ENCODE measurements at places on chromosomes 2 and 18.

GRCh38 chr2:120209427-120210269 lies 13.6 kb downstream of the TMEM185B start:
- no peak for DNase-seq

DNA sequence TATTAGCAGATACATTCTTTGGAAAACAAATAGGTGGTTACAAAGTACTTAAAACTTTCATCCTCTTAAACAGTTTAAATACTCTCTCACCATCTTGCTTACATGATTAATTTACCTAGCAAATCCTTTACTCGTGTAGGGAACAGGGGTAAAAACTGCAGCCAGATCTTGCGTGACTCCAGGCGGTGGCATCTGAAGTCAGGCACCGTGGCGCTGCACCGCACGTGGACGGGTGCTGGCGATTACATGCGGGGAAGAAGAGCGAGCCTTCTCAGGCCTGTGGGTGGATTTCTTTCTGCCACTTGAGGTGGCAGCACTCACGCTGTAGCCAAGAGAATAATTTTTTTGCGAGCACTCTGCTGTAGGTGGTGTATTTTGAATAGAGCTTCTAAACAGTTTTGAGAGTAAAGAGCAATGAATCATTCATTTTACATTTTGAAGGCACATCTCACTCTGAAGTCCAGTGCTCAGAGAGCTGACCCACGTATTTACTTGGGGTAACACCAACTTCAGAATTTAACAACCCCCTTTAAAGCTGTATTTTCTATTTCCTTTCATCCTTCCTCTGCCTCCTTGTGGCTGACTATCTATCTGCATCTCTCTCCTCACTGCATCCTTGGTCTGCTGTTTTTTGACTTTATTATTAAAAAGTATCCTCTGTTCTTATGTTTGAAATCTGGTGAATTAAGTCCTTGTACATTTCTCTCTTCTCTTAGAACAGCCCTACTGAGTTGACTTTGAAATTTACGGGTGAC lies 68.9 kb downstream of the EPAS1 start:
- peak; percentile 5 for DNase-seq

DNA sequence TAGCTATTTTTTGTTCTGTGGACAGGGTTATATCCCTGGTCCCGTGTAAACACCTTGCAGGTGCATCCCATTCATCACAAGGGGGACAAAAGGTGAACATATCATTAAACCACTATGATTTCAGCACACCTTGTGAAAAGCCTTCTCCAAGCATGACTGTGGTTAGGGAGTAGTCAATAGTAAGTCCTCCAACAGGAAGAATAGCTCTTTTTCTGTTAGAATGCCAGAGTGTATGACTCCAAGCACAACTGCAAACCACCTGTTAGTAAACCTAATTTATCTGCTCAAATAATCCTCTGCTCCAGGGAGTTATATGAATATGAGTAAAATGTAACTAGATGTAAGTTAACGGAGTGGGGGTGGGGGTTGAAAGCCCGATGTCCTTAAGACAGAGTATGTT lies 240.5 kb downstream of the AGPS start:
- DNase-seq = no peak

DNA sequence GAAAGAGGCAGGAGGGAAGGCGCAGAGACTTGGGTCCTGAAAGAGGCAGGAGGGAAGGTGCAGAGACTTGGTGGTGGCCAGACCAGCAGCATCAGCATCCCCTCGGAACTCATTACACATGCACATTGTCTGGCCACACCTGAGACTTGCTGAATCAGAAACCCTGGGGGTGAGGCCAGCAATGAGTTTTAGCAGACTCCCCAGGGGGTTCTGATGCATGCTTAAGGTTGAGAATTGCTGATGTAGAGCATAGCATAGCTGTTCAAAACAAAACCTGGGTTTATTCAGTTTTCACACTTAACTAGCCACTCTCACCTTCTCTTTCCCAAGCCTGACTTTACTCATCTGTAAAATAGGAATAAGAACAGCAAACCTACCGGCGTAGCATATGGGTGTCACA lies 122.9 kb downstream of the MRO start:
- no peak for DNase-seq

DNA sequence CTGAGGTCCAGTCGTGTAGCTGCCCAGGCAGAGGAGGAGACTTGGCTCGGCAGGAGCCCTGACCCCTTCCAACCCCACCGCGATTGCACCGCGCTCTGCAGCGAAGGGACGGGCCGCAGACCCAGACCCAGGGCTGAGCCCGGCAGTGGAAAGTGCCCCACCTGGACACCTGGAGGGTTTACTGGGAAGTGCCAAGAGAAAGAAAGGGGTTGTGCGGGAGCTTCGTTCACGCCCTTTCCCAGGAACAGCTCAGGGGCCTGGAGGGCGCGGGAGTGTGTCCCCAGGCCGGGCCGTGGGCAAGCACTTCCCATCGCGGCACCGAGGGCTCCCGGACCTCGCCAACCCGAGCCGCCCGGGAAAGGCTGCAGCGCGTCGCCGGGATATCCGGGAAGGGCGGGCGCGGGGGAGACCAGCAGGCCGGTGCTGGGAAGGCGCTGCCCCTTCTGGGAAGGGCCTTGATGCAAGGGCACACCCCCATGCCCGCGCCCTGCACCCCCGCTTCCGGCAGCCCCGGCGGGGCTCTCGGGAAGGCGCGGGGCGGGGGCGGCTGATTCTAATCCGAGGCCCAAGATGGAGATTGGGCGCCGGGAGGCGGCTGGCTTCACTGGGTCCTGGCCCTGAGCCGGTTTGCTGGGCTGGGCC lies 36.1 kb upstream of the MRPL33 start:
- no peak for DNase-seq

GRCh38 chr2:37244755-37245154 lies 13.3 kb downstream of the NDUFAF7 start:
- no peak for DNase-seq

- DNase-seq = peak; percentile 61
These were observed 26.4 kb upstream of the MSTN start for GRCh38 chr2:190088917-190089316.

GRCh38 chr2:209553913-209554312 lies 130.1 kb downstream of the MAP2 start:
- DNase-seq = no peak

DNA sequence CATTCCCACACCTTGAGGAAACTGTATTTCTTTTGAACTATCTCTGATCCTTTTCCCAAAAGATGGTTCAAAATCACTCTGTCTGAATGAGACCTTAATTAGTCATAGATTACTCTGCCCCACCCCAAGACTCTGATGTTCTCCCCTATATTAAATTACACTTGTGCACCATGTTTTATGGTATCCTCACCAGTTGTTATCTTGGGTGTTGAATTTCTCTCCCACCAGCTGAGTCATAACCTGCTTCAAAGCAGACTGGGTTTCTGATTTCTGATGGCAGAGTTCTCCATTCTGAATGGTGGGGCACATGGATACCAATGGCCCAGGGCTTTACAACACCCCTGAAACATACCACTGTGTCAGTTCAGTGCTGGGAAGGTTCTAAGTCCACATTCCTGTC lies 15.0 kb downstream of the CDH20 start:
- DNase-seq = no peak

GRCh38 chr2:36664696-36665076 lies 31.8 kb upstream of the VIT start:
- DNase-seq = no peak

GRCh38 chr2:212766921-212767320 lies 228.3 kb upstream of the ERBB4 start:
- no peak for DNase-seq

- DNase-seq = peak; percentile 71
These were observed 1.8 kb downstream of the SP3 start for GRCh38 chr2:173963323-173963816.

DNA sequence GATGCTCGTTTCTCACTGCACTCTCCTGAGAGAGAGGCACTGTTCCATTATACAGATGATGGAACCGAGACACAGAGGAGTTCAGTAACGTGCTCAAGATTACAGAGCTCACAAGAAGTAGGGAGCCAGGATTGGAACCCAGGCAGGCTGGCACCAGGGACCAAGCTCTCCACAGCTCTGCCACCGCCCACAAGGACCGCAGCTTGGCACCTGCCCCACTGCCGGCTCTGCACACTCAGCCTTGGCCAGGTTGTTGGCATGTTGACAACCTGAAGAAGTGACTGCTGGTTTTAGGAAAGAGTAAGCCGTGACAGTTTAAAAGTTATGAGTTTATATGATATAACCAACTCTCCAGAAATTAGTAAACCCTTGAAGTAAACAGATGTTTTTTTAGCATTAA lies 48.0 kb upstream of the ITM2C start:
- no peak for DNase-seq

- DNase-seq = peak; percentile 16
These were observed 5.5 kb upstream of the MAP4K4 start for GRCh38 chr2:101692041-101692440.

GRCh38 chr2:150663143-150663542 lies 175.7 kb upstream of the RND3 start:
- DNase-seq = no peak

All from AML-193 (cell line).